NCI-H1436 treated with DMSO at 0.1 percent for 48 hours (cell line): ENCODE measurements at places on chromosomes 2 and 18.

GRCh38 chr18:8802017-8802672 lies 96.8 kb downstream of the MTCL1 start:
- no peak for DNase-seq

GRCh38 chr2:146814971-146815370 lies 1029.9 kb upstream of the ACVR2A start:
- DNase-seq, result no peak

DNA sequence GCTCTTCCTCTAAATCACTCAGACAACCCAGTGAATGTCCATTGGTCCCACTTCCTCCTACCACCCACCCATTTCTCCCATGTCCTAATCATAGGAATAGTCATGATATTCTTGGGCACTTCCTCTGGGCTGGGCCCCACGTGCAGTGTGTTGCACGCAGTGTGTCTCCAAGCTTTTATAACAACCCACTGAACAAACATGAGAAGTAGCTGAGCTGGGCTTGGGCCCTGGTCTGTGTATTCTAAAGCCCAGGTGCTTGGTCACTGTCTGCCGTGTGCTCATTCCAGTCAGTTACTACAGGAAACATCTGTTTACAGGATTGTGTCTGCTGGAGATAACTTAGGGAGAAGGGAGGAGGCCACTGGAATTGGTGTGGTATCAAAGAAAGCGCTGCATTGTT lies 64.2 kb upstream of the THOC1 start:
- DNase-seq, result no peak

DNA sequence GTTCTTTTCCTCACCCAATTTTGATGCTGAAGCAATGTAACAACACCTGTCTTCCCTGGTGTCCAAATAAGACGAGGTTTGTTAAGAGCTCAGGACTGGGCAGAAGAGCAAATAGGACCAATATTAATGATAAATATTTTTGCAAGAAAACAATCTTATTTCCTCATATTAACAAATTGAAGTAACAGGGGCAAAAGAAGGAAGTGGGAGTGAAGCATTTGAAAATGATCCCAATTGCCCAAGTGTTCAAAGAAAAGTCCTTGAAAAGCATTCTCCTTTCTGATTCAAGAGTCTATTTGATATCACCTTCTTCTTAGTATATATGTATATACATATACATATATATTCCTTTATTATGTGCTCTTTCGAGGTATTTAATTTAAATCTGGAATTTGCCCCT lies 418.8 kb downstream of the ARHGAP15 start:
- DNase-seq, result no peak

GRCh38 chr2:95004711-95005110 lies 20.8 kb upstream of the MAL start:
- DNase-seq, result no peak

DNA sequence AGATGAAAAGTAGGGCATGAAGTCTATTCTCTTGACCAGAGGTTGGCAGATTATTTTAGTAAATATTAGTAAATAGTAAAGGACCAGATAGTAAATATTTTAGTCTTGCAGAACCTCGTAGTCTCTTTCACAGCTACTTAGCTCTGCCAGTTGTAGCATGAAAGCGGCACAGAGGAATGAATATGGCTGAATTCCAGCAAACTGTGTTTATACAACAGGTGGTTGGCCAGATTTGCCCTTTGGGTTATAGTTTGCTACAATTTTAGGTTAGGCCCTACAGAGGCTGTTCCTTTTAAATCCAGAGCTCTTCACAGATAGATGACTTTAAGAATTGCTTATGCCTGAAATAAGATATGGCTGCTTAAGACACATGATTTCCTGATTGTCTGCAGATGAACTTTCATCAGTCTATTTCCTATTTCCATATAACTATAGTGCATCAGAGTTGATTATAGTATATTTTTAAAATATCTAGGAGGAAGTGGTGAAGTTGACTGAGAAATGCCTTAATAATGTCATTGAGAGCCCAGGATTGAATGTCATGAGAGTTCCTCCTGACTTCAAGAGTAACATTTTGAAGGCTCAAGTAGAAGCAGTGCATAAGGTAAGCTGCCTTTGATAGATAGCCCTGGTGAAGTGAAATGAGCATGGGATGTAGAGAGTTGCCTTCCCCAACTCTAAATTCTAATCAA lies 80.5 kb downstream of the TMEM185B start:
- DNase-seq, result no peak

DNA sequence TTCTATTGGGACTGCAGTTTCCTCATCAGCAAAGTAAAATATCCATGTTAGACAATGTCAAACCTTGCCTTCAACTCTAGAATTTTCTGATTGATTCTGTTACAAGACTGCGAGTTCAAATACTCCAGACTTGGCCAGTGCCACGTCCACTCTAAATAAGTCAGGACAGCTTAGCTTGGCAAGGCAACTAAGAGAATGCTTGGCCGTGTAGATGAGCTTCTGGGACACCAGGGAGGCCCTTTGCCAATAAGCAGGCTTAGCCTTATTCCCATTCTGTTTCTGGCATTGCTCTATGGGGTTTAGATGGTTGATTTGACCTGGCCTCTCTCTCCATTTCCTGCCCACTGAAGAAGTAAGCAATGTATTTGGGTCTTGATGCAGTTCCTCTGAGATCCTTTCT lies 218.1 kb upstream of the SIX2 start:
- no peak for DNase-seq

GRCh38 chr2:206438196-206438724 lies 5.1 kb upstream of the ADAM23 start:
- DNase-seq, result no peak

- DNase-seq, result no peak
Measured at GRCh38 chr2:147441182-147441581, 403.6 kb upstream of the ACVR2A start.

GRCh38 chr2:85724731-85725181 lies 29.0 kb upstream of the ATOH8 start:
- no peak for DNase-seq

DNA sequence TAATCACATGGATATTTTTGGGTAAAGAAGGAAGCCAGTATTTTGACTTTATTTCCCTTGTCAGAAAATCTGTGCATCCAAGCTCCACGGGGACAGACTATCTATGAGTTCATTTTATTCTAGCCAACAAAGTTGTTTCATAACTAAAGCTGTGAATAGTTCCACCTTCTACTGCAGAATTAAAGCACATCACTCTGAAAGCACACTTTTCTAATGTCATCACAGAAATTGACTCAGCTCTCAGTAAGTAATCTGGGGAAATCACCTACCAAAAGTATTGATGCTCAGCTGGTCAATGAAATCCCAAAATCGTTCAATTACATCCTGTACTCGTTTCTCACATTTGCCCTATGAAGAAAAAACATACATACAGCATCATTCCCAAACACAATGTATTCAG lies 19.1 kb downstream of the IAH1 start:
- no peak for DNase-seq

- DNase-seq, result no peak
Measured at GRCh38 chr2:218145124-218145523, 19.3 kb downstream of the CXCR2 start.

- no peak for DNase-seq
Measured at GRCh38 chr2:127818794-127819425, 7.9 kb upstream of the WDR33 start.

DNA sequence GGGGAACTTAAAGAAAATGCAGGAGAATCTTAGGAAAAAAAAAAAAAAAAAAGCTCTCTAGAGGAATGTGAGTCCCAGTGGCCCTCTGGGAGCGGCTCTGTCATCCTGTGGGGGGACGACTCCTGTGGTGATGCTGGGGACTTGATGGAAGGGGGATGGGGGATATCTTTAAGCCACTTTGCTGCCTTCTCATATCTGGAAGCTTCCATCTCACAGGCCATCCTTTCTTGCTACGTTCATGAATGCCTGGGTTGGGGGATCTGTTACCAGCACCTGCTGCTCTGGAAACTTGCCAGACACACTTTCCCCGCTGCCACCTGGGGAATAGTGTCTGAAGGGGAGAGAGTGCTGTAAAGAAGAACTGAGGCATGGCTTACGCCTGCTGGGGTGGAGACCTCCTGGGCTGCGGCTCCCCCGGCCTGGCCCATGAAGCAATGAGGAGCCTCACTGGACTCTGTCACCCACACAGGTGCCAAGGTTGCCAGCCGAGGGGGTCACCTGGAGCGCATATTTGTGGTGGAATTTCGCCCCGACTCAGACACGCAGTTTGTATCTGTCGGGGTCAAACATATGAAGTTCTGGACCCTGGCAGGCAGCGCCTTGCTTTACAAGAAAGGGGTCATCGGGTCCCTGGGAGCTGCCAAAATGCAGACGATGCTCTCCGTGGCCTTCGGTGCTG lies 92.8 kb downstream of the RTN4 start:
- no peak for DNase-seq

DNA sequence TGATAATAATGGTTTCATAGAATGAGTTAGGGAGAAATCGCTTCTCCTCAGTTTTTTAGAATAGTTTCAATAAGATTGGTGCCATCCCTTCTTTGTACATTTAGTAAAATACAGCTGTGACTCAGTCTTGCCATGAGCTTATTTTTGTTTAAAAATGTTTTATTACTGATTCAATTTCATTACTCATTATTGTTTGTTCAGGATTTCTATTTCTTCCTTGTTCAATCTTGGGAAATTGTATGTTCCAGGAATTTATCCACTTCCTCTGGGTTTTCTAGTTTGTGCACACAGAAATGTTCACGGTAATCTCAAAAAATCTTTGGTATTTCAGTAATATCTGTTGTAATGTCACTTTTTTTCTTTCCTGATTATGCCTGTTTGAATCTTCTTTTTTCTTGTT lies 371.5 kb upstream of the SETBP1 start:
- DNase-seq, result no peak
